ENCODE measurements at places on chromosomes 7 and 10.

- DNase-seq = no peak
Observed at GRCh38 chr7:111600091-111600490, 37.8 kb upstream of the IMMP2L start.

DNA sequence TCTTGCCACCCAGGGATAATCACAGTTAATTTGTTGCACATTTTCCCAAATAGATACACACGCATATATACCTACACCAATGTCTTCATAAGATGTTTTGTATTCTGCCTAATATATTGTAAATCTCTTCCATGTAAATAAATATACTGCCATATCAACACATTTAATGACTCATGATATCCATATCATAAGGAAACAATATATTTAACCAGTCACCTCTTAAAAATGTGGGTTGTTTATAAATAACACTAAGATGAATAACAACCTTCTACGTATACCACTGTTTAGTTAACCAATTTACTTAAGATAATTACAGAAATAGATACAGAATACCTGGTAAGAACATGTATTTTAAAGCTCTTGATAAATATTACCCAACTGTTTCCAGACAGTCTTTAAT, 38.2 kb downstream of the ELAPOR2 start:
- DNase-seq = no peak

- DNase-seq = no peak
Observed at GRCh38 chr10:80160361-80161320, 28.1 kb downstream of the PLAC9 start.

GRCh38 chr10:74255888-74256357, 104.9 kb downstream of the ADK start:
- DNase-seq = no peak

DNA sequence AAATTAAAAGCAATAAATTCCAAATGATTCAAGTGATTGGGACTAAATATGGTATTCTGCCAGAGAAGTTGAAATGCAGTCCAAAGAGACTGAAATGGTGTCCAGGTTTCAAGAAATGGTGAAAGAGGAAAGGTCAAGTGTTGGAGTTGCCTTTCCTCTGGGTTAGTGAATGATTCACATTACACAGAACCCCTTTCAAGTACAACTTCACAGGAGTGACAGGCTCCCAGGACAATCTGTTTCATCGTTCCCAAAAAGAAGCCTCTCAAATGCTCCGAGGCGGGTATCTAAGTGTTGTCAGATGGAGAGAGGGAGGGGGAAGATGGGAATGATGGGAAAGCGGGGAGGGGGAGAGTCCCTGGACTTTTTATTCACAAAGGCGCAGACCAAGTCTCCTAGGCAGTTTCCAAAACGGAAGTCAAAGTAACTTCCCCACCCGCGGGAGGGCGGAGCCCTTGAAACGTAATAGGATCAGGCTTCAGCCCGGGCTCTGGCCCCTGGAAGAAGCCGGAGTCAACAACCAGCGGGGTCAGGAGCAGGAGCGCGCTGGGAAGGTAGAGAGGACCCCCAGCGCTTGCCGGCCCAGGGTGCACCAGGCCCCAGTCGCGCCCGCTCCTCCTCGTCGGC, 754 bp downstream of the SLC25A13 start:
- DNase-seq = no peak

- DNase-seq = no peak
Observed at GRCh38 chr7:89780291-89780690, 374.0 kb upstream of the STEAP1 start.

- DNase-seq = no peak
Observed at GRCh38 chr7:148185041-148185440, 405.5 kb upstream of the C7orf33 start.

- no peak for DNase-seq
Observed at GRCh38 chr10:132517951-132518521, 19.6 kb upstream of the INPP5A start.

Data from GM12864 (cell line).